ENCODE measurements at places on chromosomes 6 and 20.

DNA sequence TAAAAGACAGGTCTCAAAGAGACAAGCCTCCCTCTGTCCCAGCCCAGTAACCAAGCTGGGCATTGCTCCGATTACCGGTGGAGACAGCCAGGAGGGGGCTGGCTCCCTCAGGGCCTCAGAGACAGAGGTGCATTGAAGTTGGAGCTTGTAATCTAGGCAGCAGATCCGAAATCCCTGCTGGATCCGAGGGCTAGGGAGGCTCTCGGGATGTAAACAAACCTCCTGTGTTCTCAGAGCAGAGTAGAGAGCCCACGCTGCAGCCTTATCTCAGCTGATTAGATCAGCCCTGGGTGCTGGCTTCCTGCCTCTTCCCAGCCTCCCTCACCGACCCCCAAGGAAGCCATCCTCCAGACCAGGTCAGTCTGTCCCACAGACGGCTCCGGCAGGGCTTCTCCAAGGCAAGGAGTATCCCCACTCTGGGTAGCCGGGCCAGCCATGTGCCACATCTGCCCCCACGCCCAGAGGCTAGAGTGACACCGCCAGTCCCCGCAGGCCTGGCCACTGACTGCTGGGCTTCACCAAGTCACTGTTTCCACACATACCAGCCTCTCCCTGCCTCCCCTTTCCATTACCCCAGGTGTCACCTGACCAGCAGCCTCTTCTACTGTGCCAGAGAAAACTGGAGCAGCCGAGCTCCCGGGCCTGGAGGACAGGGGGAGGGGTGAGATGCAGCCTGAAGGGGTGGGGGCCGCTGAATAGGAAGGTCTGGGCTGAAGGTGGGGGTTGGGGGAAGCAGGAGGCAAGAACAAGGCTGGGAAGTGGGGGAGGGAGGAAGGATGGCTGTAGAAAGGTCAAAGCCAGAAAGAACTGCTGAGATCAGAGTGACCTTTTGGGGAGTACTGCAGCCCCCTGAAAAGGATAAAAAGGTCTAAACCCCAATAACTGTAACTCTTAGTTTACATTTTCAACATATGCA is 6.0 kb downstream of the SDC4 start:
- DNase-seq = peak; percentile 33

DNA sequence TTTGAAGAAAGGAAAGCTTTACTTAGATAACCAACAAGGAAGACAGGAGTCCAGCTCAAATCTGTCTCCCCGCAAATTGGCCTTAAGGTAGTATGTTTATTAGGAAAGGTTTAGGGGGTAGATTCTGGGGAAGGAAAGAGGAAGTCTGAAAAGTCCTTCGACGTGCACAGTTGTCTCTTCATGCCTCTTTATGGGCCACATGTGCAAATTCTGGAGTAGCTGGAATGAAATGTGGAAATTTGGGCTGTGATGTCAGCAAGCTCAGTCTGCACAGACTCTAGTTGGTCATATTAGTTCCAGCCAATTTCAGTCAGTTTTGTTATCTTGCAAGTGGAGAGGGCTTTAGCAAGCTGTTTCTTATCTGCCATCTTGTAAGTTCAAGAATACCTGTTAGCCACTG is 50.1 kb downstream of the NUP153 start:
- no peak for DNase-seq

DNA sequence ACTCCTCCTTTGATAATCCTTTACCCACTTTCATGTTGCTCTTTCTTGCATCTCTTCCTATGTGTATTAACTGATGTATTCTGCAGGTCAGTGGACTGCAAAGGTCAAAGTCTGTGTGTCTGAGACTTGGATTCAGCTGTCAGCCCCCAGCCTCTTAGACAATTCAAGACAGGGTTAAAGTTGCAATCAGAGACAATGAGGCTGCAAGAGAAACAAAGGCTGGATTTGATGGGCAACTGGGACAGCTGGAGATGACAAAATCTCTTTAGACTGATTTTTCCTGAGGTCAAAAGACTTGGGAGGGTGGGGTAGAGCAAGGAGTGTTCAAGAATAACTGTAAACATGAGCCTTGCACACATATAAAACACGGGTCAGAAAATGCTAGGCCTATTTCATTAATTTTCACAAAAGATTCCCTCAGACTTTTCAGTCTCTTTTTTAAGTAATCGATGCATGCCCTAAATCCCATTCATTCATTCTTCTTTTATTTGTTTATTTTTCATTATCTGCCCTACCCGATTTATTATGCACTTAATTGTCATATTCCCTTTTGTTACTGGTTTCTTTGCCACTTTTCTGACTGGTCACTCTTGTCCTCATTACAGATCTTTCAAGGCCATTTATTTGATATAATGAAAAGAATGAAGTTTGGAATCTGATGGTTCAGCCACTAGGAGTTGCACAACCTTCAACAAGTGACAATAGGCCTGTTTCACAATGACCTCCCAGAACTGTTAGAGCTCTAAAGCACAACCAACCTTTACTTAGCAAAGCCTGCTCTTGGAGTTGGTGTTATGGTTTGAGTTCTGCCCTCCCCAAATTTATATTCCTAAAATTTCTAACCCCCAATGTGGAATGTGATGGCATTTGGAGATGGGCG is 33.8 kb upstream of the AKAP12 start:
- DNase-seq = no peak

- DNase-seq = no peak
Measured at GRCh38 chr6:17542243-17542642, 57.9 kb upstream of the FAM8A1 start.

- no peak for DNase-seq
Measured at GRCh38 chr6:132060591-132060990, 109.4 kb upstream of the CCN2 start.

- DNase-seq = no peak
Measured at GRCh38 chr20:36318166-36318565, 12.0 kb downstream of the DLGAP4 start.

- no peak for DNase-seq
Measured at GRCh38 chr6:11275598-11275997, 43.1 kb upstream of the NEDD9 start.

GRCh38 chr6:137708481-137708880 is 158.6 kb upstream of the TNFAIP3 start:
- DNase-seq = no peak

Measured in endothelial cell (in vitro differentiated cells).